ENCODE measurements at places on chromosomes 16 and 17.

DNA sequence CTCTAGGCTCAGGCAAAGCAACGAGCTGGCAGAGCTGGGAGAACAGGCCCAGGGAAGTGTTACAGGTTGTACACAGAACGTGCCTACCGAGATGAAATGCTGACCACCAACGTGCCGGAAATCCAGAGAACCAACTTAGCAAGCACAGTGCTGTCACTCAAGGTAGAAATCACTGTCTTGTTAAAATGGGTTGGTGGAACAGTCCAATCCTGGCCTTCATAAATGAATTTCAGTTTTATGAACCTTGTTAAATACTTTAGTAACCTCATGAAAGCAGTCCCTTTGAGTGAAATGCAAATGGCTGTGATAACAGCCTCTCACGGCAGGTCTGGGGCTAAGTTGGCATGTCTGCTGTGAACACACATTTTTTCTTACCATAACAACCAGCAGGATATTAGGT, 29.0 kb downstream of the ETV4 start:
- no peak for DNase-seq

DNA sequence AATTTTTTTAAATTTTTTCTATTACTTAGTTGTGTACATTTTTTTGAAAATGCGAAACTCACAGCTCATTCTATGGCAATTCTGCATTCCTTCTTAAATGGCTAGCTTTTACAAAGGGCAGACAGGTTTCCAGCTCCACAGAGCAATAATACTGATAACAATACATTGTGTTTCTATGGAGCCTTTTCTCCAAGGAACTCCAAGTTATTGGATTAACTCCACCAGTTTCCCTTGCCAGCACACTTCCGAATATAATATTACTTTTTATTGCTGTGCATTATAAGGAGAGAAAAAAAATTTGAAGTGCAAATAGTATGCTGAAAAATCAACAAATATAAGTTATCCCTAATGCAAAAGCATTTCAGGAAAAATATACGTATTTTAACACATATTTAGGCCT, 127.5 kb upstream of the PSMD7 start:
- DNase-seq = no peak

- no peak for DNase-seq
These were observed 19.1 kb downstream of the C16orf95 start for GRCh38 chr16:87297918-87298631.

DNA sequence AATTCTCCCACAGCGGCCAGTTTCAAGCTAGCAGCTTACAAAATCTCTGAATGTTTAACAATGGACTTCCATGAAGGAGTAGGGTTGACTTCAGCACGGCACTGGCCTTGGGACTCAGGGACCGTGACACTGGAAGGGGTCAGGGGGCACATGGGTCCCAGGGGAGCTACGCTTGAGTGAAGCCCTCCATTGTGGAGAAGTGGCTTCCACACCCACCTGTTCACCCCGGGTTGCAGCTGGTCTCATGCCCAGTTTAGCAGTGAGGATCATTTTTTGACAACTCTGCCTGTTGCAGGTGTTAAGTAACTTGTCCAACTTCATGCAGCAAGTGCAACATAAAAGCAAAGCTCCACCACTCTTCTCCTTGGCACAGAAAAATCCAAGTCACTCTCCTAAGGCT, 510.2 kb downstream of the CDH13 start:
- no peak for DNase-seq
